Lower lobe of right lung (tissue), 2 donors: ENCODE measurements at places on chromosomes 7 and 10. TPM values are rescaled to one million over a fixed set of nuclear protein-coding genes. Genes with fewer than 3 reads are reported as not detected.

The CTNNA3 gene
- not detected for total RNA-seq

The AKR1B15 gene
- total RNA-seq = not detected

The LIPJ gene
- total RNA-seq = 0.09 TPM

The RBAK gene
- 10.4 TPM for total RNA-seq

- no peak overlapping the region for H3K27ac ChIP-seq
- DNase-seq = peak; percentile 49
- H3K27me3 ChIP-seq = no peaks in the 10 kb centered on the region
- no peak overlapping the region for H3K4me3 ChIP-seq
Measured at GRCh38 chr7:94289071-94289470, 105.6 kb upstream of the COL1A2 start.

DNA sequence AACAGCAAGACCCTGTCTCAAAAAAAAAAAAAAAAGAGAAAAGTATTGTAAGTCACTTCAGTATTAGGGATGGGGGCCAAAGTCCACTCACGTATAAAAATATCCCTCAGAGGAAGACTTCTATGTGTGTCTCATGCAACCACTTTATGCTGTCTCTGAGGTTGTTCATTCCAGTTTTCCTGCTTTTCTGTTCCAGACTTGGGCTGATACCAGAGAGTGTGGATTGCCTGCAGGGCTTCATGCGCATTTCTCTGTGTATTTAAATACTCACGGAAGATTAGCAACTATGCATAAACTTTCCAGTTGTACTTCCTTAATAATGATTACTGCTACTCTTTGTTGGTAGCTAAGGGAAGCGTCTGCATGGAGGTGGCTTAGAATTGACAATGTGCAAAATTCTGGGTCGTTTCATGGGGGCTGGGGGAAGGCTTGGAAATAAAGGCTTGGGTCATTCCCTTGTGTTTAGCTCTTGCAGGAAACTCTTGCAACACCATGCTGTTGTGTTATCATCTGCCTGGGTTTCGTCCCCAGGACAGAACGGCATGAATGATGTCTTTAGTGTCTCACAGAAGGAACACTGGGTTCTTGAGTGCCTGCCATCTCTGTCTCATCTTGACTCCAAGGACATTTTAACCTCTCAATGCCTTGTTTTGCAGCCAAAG is 54.1 kb downstream of the KIAA1217 start:
- no peak for DNase-seq
- peak overlapping the region; percentile 24 for H3K27ac ChIP-seq
- H3K4me1 ChIP-seq = no peaks in the 10 kb centered on the region
- no peak overlapping the region for H3K4me3 ChIP-seq

DNA sequence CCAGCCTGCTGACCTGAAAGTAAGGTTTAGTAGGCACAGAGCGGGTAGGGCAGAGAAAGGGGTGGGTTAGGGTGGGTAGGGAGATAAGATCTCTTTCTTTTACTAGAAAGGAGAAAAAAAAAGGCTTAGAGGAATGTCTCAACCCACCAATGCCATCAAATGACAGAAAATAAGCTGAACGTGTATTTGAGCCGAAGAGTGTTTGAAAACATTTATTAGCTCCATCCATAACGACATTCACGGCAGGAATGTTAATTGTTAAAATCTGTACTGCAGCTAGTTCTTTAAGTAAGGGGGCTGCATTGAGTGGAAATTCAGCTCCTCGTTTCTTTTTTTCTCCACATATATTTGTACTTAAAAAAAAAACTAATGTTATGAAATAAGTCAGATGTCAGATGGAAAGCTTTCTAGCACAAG is 63.7 kb upstream of the ARID5B start:
- H3K36me3 ChIP-seq = no peaks in the 10 kb centered on the region
- DNase-seq = no peak
- no peaks in the 10 kb centered on the region for H3K27me3 ChIP-seq
- H3K4me1 ChIP-seq = peaks cover 37% of the 10 kb centered on the region

DNA sequence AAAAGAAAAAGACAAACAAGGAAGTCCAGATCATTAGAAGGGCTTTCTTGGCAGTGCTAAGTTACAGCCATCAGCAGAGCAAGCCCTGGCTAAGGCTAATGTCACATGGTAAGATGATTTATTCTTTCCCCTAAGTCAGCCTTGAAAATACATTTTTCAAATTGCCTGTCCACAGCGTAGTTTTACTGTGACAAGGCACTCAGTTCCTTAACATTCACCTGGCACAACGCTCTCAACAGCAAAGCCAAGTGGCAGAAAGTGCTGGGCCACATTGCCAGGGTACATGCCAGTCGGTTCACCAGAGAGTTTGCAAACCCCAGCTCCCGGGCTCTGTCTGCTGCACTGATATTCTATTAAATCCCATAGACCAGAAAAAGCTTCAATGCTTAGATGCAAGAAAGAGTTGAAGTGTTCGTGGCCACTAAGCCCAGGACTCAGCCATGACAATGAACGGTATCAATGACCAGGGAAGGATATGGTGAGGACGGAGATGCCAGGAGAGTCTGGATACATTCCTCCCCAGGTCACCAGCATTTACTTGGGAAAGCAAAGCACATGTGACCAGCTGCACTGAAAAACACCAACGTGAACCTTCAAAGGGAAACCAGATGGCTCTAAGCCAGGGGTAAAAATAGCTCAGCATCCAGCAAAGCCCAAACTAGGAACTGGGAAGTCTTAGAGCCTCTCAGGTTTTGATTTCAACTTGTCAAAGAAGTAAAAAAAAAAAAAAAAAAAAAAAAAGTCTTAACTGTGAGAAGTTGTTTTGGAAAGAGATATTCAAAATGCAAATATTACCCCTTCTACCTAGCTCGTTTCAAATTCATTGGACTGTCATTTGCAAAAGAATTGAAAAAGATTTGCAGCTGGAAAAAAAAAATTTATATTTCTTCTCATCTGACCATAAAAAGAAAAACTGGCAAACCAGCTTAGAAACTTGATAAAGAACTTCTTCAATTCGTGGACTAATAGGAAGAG is 23.9 kb upstream of the MPP7 start:
- peak; percentile 47 for DNase-seq
- H3K4me3 ChIP-seq = no peak overlapping the region
- H3K27me3 ChIP-seq = peaks cover 5% of the 10 kb centered on the region
- H3K4me1 ChIP-seq = peaks cover 30% of the 10 kb centered on the region
- no peaks in the 10 kb centered on the region for H3K36me3 ChIP-seq

DNA sequence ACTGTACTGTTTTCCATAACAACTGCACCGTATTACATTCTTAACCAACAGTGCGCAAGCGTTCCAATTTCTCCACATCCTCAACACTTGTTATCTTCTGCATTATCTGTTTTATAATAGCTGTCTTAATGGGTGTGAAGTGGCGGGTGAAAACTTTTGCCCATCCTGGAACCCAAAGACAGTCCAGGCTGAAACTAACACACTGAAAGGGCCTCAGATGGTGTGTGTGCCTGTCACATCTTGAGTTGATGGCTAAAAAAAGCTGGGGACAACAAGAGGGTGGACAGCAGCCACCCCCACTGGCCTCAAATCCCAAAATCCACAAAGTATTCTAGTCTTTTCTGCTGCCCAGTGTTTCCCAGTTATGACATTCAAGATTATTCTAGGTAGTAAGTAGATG is 19.4 kb downstream of the OPALIN start:
- DNase-seq = no peak
- H3K36me3 ChIP-seq = no peaks in the 10 kb centered on the region
- no peaks in the 10 kb centered on the region for H3K4me1 ChIP-seq
- no peak overlapping the region for H3K27ac ChIP-seq
- peaks cover 5% of the 10 kb centered on the region for H3K27me3 ChIP-seq

DNA sequence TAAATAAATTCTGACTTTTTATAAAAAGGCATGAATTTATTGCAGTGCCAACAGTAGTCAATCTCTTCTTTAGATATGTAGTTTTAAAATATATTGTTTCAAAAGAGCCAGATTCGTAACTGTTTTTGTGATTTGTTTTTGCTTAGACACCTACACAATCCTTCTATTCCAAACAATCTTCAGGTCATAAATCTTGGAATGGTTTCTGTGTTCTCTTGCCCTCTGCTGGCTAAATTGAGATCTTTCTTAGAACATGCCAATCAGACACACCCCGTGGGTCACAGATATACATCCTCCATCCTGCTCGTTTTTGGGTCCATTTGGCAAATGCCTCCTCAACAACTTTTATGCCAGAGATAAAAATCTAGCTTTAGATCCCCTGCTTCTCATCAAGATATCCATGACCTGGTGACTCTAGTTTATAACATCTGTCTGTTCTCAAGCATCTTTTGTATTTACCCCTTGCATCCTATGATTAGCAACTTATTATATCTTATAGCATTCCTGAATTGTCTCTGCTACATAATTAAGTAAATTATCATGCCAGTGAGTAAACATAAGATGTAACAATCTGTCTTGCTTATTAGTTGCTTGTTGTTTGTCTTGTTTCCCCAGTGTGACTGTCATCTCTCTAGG is 35.3 kb upstream of the IFRD1 start:
- no peaks in the 10 kb centered on the region for H3K27me3 ChIP-seq
- no peak for DNase-seq
- no peaks in the 10 kb centered on the region for H3K4me1 ChIP-seq
- no peak overlapping the region for H3K4me3 ChIP-seq
- H3K36me3 ChIP-seq = no peaks in the 10 kb centered on the region

DNA sequence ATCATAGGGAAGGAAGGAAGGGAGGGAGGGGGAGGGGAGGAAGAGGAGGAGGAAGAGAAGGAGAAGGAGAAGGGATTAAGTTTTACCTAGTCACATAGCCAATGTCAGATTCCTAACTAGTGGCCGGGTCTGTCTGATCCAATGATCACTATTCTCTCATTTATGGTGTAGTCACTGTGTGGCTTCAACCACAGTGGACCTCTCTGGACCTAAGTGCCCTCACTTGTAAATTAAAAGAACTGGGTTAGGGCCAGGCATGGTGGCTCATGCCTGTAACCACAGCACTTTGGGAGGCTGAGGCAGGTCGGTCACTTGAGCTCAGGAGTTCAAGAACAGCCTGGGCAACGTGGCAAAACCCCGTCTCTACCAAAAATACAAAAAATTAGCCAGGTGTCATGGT is 6.6 kb upstream of the SERPINE1 start:
- H3K27me3 ChIP-seq = no peaks in the 10 kb centered on the region
- no peak overlapping the region for H3K27ac ChIP-seq
- H3K4me1 ChIP-seq = peaks cover 46% of the 10 kb centered on the region
- H3K4me3 ChIP-seq = no peak overlapping the region

GRCh38 chr10:14727465-14727864 is 47.2 kb downstream of the FAM107B start:
- no peaks in the 10 kb centered on the region for H3K4me1 ChIP-seq
- no peak overlapping the region for H3K4me3 ChIP-seq
- H3K36me3 ChIP-seq = no peaks in the 10 kb centered on the region
- no peaks in the 10 kb centered on the region for H3K27me3 ChIP-seq
- DNase-seq = no peak

GRCh38 chr7:2979951-2980350 is 63.7 kb downstream of the CARD11 start:
- H3K4me3 ChIP-seq = no peak overlapping the region
- H3K27me3 ChIP-seq = peaks cover 19% of the 10 kb centered on the region
- DNase-seq = no peak
- H3K36me3 ChIP-seq = no peaks in the 10 kb centered on the region
- no peak overlapping the region for H3K27ac ChIP-seq

DNA sequence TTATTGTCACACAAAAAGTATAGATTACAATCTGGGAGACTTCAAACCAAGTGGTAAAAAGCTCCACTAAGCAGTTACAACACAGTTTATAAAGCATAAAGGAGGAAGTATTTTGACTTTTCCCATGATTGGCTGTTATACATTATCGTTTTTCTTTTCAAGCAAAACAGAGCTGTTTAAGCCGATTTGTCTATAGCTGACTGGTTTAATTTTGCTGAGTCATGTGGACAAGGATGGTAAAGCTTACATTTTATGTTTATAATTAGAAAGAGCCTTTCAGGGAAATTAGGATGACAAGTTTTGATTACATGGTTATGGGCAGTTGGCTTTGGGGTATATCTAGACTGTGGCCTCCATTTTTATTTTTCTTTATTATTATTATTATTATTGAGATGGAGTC is 152.5 kb upstream of the STK17A start:
- no peak overlapping the region for H3K27ac ChIP-seq
- DNase-seq = no peak
- no peaks in the 10 kb centered on the region for H3K36me3 ChIP-seq
- no peak overlapping the region for H3K4me3 ChIP-seq
- no peaks in the 10 kb centered on the region for H3K4me1 ChIP-seq
- no peaks in the 10 kb centered on the region for H3K27me3 ChIP-seq

DNA sequence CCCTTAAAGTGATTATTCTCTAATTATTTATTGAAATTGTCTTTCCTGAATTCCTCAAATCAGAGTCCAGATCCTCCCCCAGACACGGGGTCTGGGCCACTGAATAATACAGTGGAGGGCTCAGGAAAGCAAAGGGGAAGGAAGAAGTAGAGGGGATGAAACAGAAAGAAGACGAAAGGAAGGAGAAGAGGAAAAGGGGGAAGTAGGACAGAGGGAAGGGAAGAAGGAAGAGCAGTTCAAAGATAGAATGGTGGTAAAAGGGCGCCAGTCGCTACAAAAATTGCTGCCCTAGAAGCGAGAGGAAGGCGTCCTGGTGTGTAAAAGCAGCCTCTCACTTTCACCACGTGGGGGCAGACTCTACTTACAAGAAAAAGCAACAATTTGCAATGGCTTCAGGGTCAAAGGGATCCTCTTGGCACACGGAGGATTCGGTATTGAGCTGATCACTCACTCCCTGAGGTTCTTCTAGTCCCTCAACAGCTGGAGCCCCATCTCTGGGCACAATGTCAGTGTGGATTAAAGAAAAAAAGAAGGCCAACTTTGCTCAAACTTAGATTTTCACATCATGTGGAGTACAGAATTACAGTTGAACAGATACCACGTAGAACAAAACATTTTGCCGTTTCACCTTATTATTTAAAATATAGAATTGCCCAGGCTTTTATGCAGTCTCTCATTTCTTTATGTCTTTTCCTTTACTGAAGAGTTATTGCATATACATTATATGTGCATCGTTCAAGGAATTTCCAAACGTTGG is 31.4 kb upstream of the NPVF start:
- H3K27ac ChIP-seq = no peak overlapping the region
- no peaks in the 10 kb centered on the region for H3K27me3 ChIP-seq
- peaks cover 18% of the 10 kb centered on the region for H3K4me1 ChIP-seq
- peak; percentile 49 for DNase-seq
- no peak overlapping the region for H3K4me3 ChIP-seq

DNA sequence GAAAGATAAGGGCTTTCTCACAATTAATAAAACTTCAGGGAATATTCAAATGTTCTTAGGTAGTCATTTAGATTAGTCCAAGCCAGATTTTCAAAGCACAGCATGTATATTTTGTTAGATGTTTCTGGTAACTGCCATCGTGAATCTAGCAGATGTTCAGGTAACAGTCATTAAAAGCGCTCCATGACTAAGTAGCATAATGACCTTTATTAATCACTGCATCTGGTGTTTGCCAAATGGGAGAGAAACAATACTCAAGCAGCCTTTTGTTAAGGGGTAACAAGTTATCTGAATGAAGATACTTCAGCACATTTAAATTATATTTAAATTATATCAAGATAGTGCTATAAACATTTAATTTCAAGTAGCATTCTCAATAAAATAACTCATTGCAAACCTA is 47.5 kb downstream of the USP6NL start:
- H3K27ac ChIP-seq = no peak overlapping the region
- no peaks in the 10 kb centered on the region for H3K27me3 ChIP-seq
- peaks cover 24% of the 10 kb centered on the region for H3K4me1 ChIP-seq
- H3K4me3 ChIP-seq = no peak overlapping the region

- no peak overlapping the region for H3K4me3 ChIP-seq
- DNase-seq = no peak
- no peaks in the 10 kb centered on the region for H3K4me1 ChIP-seq
Measured at GRCh38 chr7:80896906-80897598, 21.8 kb downstream of the SEMA3C start.

GRCh38 chr10:114758331-114758730 is 63.2 kb upstream of the FHIP2A start:
- no peaks in the 10 kb centered on the region for H3K4me1 ChIP-seq
- no peak overlapping the region for H3K27ac ChIP-seq
- DNase-seq = no peak
- H3K27me3 ChIP-seq = no peaks in the 10 kb centered on the region
